ENCODE measurements at places on chromosomes 13 and 19. TPM values are rescaled to one million over a fixed set of nuclear protein-coding genes. Genes with fewer than 3 reads are reported as not detected.
A peak's percentile ranks its signal among the peaks of the same experiment; 100 is the strongest.

DNA sequence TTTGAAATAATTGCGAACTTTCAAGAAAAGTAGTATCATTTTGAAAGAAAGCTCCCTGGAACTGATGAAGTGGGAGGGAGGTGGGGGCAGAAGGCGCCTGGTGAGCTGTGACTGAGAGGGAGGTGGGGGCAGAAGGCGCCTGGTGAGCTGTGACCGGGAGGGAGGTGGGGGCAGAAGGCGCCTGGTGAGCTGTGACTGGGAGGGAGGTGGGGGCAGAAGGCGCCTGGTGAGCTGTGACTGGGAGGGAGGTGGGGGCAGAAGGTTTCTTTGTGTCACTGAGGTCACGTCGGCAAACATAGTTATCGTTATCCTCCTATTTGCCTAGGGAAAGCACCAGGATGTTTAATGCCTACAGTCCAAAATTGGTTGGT lies 24.2 kb downstream of the C2CD4C start:
- no peak for ATAC-seq

GRCh38 chr19:54172471-54173358 lies at the start of gene TMC4:
Gene TMC4, minus strand, starts transcription at chr19:54173160. Its CDS starts 43 bp downstream, at chr19:54173117.
- peak; percentile 16 for ATAC-seq

DNA sequence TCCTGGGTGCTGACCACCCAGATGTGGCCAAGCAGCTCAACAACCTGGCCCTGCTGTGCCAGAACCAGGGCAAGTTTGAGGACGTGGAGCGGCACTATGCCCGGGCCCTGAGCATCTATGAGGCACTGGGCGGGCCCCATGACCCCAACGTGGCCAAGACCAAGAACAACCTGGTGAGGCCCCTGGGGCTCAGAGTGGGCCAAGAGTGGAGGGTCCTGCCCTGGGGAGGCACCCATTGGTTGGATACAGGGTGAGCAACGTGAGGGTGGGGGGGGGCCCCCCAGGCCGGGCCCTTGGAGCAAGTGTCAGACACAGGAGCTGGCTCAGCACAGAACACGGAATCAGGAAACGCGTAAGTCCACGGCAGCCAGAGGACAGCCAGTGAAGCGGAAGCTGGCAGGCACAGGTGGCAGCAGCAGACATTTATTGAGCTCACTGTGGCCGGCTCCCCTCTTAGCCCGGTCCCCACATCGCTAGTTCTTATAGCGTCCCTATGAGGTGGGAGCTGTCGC lies 8.9 kb downstream of the KLC3 start:
- ATAC-seq = no peak

DNA sequence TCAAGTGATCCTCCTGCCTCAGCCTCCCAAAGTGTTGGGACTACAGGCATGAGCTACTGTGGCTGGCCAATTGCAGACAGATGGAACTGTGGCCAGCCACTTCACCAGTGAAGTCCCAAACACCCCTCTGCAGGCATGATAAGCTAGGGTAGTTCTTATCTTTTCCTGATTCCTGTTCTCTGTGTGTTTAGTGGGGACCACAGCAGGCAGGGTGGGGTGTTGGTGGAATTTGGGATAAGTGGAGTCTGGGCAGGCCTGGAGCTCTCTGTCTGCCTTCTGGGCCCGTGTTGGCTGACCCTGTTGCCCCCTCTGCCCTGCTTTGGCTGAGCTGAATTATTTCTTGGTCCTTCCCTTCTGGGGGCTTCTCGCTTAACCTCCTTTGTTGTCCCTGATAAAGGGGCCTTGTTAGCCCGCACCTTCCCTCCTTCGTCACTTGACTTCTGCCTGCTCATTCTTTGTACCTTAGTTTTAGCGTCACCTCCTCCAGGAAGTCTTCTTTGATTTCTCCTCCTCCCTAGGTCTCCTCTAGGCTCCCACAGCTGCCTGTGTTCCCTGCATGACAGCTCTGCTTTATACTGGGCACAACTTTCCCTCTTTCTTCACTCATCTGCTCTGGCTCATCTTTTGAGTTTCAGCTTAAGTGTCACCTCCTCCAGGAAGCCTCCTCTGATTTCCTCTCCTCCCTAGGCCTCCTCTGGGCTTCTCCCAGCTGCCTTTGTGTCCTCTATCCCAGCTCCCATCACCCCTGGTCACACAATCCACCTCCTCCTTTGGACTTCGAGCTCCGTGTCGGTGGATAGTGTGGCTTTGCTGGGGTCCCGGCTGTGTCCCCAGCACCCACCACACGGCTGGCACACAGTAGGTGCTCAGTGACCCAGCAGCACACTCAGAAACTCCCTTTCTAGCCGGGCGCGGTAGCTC lies 1.7 kb upstream of the NCLN start:
- no peak for ATAC-seq

- ATAC-seq = no peak
These were observed 34.7 kb upstream of the RANBP3 start for GRCh38 chr19:6012426-6013170.

The WDFY2 gene
- 14.0 TPM for total RNA-seq

The C1QTNF9 gene
- 0.25 TPM for total RNA-seq

The SLC10A2 gene
- not detected for total RNA-seq

The HNRNPL gene
- total RNA-seq = 325 TPM

The UNC13A gene
- total RNA-seq = 9.6 TPM

The PCSK4 gene
- 3.8 TPM for total RNA-seq
